ENCODE measurements at places on chromosomes 5 and 9.
A peak's percentile ranks its signal among the peaks of the same experiment; 100 is the strongest.

DNA sequence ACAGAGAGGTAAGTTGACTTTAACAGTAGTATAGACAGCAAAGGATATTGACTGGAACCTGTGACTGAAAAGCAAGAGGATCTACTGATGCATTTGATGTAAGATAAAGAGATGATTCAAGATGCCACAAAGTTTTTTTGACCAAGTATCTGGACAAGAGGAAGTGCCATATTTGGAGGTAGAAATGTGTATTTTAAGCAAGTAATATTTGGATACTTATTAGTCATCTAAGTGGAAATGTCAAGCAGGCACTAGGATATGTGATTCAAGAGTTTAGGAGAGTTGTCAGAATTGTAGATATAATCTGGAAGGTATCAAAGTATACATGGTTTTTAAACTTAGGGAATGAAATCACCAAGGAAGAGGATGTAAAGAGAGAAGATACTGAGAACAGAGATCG, 686.1 kb upstream of the CHD1 start:
- no peak for DNase-seq

GRCh38 chr5:122091936-122092600, 14.0 kb upstream of the LOX start:
- DNase-seq, result peak; percentile 88

- no peak for DNase-seq
These were observed 173.0 kb downstream of the WDR70 start for GRCh38 chr5:37552161-37552560.

GRCh38 chr5:96940586-96940985, 4.7 kb downstream of the LNPEP start:
- peak; percentile 37 for DNase-seq

All from fibroblast of skin of back (primary cell).